Hematopoietic multipotent progenitor cell treated with erythropoietin and hydrocortisone succinate and interleukin-3 and kit ligand, for 4 days (in vitro differentiated cells): ENCODE measurements at places on chromosomes 7 and 10.
A peak's percentile ranks its signal among the peaks of the same experiment; 100 is the strongest.

- peak; percentile 48 for DNase-seq
These were observed 36.7 kb upstream of the HDAC9 start for GRCh38 chr7:18458830-18459229.

DNA sequence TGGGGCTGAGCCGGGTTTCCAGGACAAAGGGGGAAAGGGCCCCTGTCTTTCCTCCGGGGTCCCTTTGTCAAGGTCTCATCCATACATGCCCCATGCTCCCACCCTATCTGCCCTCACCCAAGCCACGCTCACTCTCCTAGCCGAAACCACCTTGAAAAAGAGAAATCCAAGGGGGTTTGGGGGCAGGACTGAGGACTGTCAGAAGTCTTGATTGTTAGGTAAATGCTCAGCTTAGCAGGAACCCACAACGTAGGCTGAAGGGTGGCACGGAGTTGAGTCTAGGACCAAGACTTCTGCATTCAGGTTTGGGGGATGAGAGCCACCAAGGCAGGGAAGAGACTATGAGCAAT lies 719 bp upstream of the PGAM2 start:
- peak; percentile 33 for DNase-seq

DNA sequence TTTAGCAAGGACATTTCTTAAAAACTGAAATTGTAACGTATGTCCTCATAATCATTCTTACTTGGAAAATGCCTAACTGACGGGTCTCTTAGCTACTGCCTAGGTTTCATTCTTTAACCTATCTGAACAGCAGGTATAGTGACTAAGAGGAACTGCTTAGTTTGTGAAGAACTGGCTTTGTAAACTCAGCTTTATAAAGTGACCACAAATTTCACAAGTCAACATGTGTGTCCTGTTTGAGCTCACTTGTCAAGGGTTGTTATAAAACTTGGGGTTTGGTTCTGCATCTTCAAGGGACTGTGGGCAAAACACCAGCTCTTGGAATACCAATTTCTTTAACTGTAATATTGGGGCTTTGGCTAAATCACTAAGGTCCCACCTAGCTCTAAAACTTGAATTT lies 32.2 kb downstream of the MRPS33 start:
- peak; percentile 83 for DNase-seq

DNA sequence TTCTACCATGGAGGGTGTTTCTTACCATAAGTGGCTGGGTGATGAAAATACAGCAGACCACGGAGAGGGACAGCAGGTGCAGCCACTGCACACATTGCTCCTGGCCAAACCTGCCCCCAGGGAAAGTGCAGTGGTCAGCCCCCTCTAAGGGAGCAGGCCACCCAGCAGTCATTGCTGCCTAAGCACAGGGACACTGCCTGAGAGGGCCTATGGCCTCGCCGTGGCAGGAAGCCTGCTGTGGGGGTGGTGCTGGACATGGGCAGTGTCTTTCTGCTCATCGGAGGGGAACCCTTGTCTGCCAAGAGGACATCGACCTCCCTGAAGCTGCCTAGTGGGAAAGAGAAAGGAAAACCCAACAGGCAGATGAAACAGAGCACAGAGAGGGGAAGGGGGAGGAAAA lies 118.3 kb downstream of the PKD1L1 start:
- DNase-seq, result no peak

- DNase-seq, result peak; percentile 85
These were observed 29.8 kb downstream of the MTURN start for GRCh38 chr7:30164567-30164966.

DNA sequence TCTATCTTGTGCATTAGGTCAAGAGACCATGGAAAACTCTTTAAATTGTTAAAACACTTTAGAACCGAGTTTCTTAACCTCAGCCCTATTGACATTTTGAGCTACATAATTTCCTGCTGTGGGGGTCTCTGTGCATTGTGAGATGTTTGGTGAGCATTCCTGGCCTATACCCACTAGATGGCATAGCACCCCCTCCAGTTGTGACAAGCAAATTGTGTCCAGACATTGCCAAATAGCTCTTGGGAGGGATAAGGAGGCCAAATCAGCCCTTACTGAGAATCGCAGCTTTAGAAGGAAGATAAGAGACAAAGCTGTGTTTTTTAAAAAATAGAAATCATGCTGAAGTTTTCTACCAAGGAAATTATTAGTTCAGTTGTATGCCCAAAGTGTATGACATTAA lies 1158.5 kb upstream of the C7orf33 start:
- DNase-seq, result peak; percentile 29

DNA sequence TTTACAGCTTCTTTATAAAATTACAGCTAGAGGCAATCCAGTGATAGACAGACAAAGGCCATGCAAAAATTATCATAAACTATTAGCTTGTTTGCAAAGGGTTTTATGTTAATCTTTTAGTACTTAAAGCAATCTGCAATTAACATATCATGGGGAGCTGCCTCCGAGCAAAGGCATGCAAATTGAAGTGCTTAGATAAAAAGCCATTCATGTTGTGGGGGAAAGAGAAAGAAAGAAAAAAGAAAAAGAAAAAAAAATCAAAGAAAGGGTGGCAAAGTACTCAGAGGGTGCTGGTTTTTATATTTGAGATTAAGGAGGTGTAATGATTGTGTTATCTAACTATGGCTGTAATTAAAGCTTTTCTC lies 799.5 kb downstream of the LRMDA start:
- no peak for DNase-seq

DNA sequence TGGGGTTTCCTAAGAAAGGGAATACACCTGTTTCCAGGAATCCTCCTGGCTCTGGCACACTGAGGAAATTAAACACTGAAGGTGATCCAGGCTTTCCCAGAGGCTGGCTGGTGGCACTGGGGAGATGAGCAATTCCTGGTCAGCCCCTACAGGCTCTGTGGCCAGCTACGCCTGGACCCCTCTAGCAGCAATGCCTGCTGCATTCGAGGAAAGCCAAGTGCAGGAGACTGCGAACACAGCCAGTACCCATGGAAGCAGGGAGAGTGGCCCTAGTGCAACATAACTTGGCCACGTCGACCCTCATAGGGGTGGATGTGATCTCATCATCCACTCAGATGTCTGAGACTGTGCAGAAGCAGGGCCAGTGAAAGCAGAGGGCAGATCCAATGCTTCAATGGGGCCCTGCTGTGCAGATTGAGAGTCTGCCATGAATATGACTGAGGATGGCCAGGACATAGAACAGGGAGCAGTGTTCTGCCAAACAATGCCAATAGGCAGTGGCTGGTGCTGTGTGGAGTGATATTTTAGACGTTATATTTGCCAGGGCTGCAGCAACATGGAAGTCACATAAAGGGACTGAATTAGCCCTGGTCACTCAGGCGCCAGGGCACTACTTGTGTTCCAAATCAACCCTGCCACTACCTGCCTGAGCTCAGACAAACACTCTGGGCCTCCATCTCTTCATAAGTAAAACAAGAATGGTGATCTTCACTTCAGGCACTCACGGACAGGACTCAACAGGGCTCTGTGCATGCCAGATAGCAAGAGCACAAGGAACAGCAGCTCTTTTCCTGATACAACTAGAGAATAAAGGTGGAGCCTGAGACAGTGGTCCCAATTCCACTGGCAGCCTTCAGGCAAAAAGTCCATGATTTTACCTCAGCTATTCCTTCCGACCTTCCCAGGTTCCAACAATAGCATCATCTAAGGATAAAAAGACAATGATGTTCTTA lies 2.4 kb downstream of the ZNF488 start:
- no peak for DNase-seq

DNA sequence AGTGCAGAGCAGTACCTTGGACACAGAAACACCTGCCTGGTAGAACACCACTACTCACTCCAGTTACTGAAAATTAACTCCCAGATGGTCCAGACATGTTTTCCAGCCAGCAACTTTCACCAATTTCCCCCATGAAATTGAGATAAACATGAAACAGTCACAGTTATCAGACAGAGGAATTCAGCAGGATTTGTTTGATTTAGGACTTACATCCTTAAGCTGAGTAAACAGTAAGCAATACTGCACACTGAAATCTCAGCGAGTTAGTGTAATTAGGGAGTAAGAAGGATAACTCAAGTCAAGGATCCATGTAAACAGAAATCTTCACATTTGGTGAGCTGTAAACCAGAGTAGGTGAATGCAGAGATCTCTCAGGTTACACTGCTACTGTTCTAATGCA lies 353.5 kb downstream of the ELMO1 start:
- no peak for DNase-seq

- no peak for DNase-seq
These were observed 10.1 kb downstream of the AQP1 start for GRCh38 chr7:30921540-30922401.
